ENCODE measurements at places on chromosomes 2 and 18.

DNA sequence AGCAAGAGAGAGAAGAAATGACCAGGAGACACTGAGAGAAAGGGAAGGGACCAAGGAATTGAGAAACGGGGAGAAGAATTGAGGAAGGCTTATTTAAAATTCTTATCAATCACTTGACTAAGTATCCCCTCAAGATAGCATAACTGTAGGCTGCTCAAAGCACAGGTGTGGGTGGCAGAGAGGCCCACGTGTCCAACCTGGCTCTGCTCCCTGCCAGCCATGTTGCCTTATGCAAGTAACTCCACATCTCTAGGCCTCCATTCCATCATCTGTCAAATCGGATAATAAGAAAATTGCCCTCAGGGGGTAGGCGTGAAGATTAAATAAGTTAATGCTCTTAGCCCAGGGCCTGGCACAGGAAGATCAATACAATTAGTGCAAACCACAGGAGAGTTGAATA lies 7.4 kb upstream of the NPAS2 start:
- no peak for DNase-seq

- no peak for DNase-seq
Observed at GRCh38 chr2:101148777-101149176, 2.4 kb downstream of the TBC1D8 start.

GRCh38 chr18:7307030-7307429 lies 76.1 kb downstream of the LRRC30 start:
- DNase-seq: no peak

GRCh38 chr2:138730497-138731030 lies 49.6 kb downstream of the NXPH2 start:
- no peak for DNase-seq

DNA sequence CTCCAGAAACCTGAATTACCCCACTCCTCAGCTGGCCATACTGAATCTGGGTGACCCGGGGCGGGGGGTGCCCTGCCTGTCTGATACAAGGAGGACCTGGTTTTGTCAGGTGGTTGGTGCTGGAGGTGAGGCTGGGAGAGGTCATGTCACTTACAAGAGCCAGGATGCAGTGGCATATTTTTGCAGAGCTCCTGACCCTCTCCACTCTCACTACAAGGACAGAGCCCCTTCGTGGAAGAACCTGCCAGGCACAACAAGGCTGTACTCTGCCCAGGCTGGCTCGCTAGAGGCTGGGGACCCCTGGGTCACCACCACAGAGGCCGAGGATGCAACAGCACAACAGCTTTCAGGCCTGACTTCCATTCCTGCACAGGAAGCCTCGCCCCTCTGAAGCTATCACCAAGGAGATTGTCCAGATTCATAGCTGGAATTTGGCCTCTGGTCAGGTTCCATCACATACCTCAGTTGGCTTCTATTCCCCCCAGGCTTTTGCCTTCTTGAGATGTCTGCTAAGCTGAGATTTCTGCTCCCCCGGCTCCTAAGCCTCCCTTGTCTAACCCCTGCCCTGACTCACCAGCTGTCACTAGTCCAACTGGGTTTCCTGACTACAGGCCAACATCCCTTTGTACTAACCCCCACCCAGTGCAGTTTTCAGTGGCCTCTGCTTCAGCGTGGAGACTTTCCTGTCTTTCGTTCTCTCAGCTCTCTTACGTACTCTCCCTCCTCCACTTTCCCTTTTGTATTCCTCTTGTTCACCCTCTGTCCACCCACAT lies 132.5 kb upstream of the EPAS1 start:
- no peak for DNase-seq

- no peak for DNase-seq
Observed at GRCh38 chr2:172647439-172647838, 88.2 kb upstream of the RAPGEF4 start.

DNA sequence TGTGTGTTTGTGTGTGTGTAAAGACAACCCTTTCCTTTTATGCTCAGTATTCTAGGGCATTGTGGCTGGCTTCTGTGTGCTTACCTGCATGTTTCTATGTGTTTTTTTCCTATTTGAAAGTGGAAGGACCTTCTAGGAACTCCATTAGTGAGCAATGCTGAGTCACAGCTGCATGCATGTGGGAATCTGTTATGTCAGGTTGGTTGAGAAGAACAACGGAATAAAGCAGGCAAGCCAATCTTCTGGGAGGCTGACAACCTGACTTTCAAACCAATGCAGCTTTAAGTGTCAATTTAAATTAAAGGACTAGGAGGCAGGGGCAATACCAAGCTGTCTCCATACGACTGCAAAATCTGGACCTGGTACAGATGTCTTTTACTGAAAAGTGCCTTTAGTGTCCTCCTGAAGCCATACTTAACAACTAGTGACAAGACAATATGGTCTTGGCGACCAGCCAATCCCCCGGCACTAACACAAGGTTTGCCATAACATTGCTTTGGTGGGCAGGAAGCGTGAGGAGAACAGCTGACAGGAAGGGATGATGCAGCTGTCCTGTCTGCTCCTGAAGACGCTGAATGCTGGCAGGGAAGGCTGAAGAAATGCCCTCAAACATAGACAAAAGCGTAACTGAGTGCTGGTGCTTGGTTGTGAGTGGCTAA lies 514.7 kb upstream of the CDH7 start:
- DNase-seq: no peak

DNA sequence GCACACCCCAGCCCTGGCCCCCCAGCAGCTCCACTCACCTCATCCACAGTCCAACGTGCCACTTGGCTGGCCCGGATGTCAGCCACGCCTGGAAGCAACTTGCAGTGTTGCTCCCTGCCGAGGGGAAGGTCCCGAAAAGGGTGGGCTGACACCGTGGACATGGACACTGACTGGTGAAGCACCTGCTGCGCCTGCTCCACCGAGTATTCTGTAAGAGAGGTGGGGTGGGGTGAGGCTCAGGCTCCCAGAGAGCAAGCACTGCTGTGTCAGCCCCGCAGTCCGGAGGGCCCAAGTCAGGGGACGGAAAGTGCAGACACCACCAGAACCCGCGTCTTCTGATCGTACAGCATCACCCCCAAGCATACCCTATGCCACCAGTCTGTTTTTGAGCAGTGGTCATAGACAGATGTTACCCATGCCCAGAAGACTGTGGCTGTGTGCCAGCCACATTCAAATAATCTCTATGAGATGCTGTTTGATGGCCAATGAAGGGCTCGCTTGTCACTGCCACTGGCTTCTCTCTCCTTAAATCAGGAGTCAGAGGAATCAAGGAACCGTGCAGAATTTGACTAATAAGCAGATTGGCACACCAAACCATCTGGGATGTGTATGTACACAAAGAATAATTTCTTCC lies 74.2 kb upstream of the TMEM200C start:
- no peak for DNase-seq

DNA sequence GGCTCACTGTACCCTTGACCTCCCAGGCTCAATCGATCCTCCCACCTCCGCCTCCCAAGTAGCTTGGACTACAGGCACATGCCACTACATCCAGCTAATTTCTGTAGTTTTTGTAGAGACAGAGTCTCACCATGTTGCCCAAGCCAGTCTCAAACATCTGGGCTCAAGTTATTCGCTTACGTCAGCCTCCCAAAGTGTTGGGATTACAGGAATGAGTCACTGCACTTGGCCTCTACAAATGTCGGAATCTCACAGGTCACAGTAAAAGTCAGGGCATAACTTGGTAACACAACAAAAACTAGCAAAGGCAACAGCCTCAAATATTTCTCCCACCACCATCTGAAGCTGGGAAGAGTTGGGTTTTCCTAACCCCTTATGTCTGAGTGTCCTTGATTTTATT lies 25.3 kb downstream of the SCG2 start:
- no peak for DNase-seq

DNA sequence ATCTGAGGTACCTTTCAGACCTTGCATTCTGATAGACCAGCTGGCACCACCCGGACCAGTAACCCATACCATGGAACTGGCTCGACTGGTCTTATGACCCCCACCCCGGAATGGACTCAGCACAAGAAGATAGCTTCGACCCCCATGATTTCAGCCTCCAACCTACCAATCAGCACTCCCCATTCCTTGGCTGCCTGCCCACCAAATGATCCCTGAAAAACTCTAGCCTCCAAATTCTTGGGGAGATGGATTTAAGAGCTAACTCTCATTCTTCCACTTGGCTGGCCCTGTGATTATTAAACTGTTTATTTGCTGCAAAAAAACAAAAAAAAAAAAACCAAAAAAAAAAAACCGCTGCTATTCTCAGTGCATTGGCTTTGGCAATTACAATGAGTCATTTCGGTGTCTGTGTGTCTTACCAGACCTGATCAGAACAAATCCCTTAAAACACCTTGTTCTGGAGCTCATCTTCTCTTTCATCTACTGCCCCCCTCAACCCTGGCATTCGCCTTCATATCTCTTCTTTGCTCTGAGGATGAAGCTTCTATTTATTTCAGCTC lies 60.1 kb upstream of the KIF5C start:
- DNase-seq: no peak

DNA sequence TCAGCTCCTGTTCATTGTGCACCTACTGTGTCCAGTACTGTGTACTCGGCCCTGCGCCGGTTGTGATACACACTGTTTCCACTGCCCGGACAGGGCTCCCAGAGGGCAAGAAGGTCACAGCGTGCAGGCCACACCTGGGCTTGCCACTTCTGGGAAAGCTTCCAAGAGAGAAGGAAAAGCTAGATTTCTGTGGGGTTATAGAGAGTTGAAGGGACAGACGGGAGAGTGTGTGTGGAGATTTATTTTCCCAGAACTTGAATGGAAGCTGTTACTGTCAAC lies 3.8 kb upstream of the CNDP1 start:
- no peak for DNase-seq

- no peak for DNase-seq
Observed at GRCh38 chr2:126894585-126895182, 4.0 kb upstream of the TEX51 start.

DNA sequence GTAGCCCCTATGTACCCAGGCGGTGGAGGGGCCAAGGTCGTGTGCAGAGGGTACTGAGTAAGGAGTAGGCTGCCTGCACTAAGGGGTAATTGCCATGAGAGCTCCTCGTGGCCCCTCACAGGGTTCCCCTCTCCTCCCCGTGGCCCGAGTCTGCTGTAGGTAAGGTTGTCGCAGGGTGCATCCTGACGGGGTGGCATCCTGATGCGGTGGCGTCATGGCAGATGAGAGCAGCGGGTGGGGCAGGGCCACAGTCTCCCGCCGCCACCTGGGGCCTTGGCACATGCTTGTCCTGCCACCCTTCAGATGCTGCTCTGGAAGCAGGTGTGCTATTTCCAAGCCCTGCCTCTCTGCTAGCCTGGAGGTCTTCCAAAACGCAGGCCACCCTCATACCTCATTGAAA lies 89.7 kb downstream of the EIPR1 start:
- DNase-seq: no peak

Data from iPS-NIHi11 (cell line).